ENCODE measurements at places on chromosomes 6 and 20.

- DNase-seq: peak; percentile 67
Measured at GRCh38 chr20:63854766-63855362, 6.4 kb upstream of the ABHD16B start.

- DNase-seq: no peak
Measured at GRCh38 chr6:130034378-130035146, 16.2 kb downstream of the L3MBTL3 start.

- no peak for DNase-seq
Measured at GRCh38 chr6:14271789-14272736, 154.5 kb downstream of the CD83 start.

DNA sequence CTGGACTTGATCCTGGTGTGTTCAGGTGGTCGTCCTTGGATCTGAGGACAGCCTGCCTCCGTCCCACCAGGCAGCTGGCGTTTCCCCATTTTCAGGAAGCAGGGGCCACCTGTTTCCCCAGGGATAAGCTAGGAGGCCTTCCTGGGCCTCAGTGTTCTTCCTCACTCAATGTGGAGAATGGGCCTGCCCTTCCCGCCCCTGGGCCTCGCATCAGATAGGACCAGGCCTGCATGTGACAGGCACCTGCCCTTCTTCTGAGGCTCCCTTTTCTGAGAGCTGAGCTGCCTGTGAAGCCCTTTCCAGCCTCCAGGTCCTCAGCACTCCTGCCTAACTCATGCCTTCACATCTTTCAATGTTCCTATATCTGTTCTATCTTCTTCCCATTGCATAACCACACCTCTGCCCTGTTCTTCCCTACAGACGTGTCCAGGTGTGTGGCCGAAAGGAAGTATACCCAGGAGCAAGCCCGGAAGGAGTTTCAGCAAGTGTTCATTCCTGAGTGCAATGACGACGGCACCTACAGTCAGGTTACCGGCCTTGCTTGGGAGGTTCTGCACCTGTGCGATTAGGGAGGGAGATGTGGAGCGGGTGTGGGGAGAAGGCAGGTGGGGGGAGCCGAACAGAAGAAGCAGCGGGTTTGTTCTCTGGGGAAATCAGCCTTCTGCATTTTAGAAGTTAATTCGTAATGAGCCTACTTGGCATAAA lies 85.1 kb downstream of the SMOC2 start:
- DNase-seq: no peak

GRCh38 chr20:37801921-37802320 lies 101.0 kb upstream of the VSTM2L start:
- DNase-seq: no peak

DNA sequence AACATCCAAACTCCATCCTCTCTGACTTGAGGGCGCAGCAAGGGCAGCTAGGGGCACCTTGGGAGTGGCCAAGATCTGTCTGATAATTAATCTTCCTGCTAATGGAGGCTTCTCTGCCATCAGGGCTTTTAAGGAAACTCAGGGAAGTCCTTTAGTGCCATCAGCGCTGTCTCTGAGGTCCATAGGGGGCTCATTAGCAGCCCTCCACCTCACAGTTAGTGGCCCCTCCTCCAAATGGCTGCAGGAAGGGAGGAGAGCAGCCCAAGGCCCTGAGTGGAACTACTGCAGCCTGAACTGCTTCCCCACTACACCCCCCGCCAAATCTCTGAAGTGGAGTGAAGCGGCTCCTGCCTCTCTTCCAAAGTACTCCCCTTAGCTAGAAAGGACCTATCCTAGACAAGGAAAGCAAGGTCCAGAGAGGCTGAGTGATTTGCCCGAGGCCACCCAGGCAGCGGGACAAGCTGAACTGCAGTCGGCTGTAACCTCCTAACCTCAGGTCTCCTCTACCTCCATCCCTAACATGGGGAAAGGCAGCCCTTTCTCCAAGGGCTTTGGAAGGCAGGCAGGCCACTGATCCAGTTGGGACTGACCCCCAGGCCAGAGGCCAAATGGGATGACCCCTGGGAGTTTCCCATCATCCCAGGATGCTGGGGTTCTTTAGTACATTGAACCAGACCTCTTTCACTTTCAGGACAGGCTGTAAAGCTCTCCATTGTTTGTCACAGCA lies 39.5 kb upstream of the ZFAND3 start:
- no peak for DNase-seq

- DNase-seq: no peak
Measured at GRCh38 chr6:134495203-134495889, 177.4 kb upstream of the SGK1 start.

GRCh38 chr20:46214824-46215488 lies 93.3 kb downstream of the CDH22 start:
- DNase-seq: no peak

DNA sequence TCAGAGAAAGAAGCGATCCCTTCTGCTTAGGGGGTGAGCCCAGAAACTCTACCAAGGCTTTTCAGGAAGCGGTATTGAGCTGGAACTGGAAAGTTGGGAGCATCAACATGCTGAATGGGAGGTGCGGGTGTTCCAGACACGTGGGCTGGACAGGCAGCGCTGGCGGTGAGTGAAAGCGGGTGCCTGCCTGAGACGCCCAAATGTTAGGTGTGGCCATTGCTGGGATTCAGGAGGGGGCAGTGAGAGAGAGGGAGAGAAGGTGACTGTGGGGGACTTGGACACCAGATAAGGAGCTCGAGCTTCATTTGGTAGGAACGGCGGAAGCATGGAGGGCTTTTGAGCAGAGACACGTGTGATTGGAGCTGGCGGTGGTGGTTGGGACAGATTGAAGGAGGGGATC lies 157.7 kb downstream of the ZDHHC14 start:
- DNase-seq: no peak

- no peak for DNase-seq
Measured at GRCh38 chr20:60036746-60037499, 78.7 kb downstream of the CDH26 start.

DNA sequence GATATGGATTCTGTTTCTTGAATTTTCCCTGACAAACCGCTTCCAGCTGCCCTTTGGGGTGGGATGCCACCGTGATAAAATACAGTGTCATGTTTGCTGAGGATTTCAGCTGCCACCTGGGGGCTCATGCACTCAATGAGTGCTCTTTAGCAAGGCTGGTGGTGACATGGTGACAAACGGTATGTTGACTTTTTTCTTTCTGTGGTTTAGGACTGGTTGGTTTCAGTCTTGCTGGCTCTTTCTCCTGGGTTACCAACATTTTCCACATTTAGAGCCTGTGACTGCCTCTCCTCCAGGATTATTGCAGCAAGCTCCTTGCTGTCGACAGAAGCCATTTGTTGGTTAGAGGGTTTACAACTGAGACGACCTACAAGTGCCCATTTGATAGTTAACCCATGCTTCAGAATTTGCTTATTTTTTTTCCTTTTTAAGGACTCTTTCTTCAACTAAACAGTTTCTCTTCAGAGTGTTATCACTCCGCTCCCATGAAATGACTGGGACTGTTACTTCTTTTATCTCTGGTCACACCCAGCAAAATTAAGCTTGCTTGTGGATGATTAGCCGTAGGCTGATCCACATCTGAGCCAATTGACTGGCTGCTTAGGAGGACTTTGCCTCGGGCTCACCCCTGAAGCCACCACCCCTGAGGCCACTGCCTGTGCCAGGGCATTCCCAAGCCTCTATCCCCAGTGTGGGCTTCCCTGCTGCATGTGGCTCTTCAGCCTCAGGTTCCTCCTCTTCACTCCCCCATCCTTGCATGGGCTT lies 48.4 kb upstream of the CDYL start:
- DNase-seq: no peak

DNA sequence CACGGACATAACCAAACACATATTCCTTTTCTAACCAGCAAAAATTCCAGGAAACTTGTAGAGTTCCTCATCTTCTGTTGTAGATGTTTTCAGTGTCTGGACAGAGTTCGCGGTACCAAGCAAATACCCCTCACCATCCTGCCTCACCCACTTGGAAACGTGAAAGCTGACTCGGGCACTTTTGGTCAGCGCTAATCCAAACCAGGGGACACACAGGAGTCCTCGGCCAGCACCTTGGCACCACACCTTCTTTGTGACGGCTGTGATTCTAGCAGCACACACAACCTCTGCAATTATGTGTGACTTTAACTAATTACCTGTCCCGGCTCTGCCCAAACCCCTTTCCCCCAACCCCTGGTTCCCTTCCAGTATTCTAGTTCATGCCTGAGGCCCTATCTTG lies 58.1 kb downstream of the PLAGL1 start:
- no peak for DNase-seq

DNA sequence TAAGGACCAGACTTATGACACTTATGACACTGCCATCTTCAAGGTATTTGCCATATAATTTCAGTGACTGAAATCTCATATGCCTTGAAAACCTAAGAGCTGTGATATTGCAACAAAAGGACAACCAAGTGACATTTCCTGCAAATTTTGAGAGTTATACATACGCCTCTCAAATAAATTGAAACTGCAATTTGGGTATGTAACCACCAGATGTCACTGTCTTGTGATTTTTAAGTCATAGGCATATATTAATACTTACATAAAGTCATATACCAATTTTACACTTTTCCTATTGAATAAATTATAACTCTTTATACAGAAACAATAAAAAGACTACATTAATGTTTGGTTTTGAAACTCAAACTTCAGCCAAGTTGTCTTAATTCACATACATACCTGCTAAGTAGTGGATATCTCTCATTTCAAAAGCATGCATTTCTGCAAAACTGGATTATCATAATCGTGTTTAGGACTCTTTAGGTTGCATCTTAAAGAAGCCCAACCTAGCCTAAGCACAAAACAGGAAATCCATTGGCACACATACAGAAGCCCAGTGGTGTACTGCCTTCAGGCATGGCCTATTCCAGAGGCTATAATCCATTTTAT lies 180.2 kb downstream of the PACRG start:
- DNase-seq: no peak

DNA sequence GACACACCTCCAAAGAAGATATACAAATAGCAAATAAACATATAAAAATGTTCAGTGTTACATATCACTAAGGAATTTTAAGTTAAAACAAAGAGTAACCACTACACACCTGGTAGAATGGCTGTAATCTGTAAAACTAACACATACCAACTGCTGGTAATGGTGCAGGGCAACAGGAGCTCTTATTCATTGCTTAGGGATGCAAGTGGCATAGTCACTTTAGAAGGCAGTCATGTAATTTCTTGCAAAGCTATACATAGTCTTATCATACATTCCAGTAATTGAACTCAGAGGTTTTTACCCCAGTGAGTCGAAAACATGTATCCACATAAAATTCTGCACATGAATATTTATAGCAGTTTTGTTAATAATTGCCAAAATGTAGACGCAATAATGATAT lies 906.8 kb upstream of the CITED2 start:
- no peak for DNase-seq

DNA sequence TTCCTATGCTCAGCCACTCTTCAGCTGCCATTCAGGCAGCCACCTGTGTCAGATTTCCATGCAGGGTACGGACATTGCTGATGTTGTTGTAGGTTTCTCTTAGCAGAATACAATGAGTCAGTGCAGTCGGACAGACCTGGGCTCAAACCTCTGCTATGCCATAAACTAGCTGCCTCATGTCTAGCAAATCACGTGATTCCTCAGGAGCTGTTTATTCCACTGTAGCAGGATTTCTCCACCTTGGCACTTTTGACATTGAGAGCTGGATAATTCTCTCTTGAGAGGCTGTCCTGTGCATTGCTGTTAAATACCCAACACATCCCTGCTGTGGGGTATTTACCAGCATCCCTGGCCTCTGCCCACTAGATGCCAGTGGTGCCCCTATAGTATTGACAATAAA lies 413.8 kb upstream of the CDH4 start:
- no peak for DNase-seq

DNA sequence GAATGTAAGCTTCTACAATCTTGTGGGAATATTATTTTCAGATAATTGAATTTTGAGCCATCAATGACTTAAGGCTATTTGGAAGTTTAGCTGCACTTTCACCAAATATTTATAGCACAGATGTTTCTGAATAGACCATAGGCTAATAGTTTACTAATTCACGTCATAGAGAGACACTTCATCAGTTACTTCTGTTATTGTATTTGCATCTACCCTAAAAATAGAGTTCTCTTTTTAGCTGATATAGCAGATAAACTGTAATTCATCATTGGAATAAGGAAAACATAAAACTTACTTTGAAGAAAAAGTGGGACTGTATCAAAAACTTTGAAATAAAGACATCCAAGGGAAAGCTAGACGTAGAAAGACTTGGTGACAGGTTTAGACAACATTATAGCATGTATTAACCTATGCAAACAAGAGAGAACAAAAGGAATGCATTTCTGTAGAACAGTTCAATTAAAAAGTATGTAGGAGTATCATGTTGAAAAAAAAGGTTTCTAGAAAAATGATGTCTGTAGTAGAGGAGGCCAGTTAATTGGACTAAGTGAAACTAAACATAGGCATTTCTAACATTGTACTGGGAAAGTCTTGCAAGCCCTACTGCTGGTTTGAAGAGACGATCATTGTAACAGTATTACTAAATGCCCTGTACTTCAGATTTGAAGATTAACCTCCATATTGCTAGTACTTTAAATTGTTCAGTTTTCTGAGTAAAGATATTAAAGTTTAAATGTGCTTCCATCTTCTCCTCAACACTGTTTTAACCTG lies 123.3 kb downstream of the ZFAND3 start:
- DNase-seq: no peak

GRCh38 chr6:151207674-151208073 lies 32.1 kb upstream of the AKAP12 start:
- DNase-seq: no peak

- peak; percentile 96 for DNase-seq
Measured at GRCh38 chr20:63553251-63553932, 567 bp upstream of the FNDC11 start.

DNA sequence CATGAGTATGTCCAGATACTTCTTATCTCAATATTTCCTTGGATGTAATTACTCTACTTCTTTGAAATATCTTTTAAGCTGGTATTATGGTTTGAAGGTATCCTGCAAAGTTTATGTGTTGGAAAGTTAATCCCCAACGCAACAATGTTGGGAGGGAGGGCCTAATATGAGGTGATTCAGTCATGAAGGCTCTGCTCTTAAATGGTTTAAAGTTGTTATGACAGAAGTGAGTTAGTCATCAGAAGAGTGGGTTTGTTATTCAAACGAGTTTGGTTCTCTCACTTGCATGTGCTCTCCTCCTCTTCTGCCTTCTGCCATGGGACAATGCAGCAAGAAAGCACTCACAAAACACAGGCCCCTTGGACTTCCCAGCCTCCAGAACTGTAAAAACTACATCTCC lies 176.3 kb downstream of the KCNQ5 start:
- DNase-seq: no peak

DNA sequence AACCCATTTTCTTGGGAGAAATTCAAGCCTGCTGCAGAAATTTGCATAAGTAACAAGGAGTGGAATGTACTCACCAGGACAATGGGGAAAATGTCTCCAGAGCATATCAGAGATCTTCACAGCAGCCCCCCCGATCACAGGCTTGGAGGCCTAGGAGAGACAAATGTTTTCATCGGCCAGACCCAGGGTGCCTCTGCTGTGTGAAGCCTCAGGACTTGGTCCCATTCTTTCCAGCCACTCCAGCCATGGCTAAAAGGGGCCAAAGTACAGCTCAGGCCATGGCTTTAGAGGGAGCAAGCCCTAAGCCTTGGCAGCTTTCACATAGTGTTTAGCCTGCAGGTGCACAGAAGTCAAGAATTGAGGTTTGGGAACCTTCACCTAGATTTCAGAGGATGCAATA lies 1463.0 kb downstream of the HACE1 start:
- DNase-seq: no peak
